ENCODE measurements at places on chromosomes 12 and 14.

- DNase-seq = peak; percentile 91
Measured at GRCh38 chr14:23555882-23556699, at the start of gene THTPA. Gene THTPA (plus strand): TSS chr14:23556271. CDS start chr14:23556758, 487 bp downstream.

DNA sequence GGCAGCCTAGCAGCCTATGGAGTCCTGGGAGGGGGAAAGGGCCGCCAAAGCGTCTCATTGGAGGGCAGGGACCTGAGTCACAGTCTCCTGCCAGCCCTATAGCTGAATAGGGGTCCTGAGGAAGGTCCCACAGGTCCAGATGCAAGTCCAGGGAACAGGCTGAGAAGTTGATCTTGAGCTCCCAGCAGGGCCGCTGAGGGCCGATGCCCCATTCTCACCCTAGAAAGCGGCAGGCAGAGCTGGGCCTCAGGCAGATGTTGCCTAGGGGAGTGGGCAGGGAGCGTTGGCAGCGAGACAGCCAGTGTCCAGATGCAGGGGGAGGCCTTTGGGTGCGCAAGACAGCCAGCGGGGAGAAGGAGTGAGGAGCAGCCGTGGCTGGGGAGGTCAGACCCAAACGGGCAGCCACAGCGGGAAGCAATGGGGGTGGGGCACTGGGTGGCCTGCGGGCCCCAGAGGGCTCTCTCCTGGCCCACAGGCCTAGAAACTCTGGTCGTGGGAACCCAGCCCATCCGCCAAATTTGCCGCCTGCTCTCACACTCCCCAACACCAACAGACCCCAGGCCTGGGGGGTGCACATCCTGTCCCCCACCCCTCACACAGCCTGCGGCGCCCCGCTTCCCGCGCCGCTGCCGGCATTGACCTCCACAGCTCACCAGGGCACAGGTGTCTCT lies 1.1 kb downstream of the HDAC7 start:
- no peak for DNase-seq

- no peak for DNase-seq
Measured at GRCh38 chr12:118986050-118986449, 4.7 kb downstream of the SRRM4 start.

DNA sequence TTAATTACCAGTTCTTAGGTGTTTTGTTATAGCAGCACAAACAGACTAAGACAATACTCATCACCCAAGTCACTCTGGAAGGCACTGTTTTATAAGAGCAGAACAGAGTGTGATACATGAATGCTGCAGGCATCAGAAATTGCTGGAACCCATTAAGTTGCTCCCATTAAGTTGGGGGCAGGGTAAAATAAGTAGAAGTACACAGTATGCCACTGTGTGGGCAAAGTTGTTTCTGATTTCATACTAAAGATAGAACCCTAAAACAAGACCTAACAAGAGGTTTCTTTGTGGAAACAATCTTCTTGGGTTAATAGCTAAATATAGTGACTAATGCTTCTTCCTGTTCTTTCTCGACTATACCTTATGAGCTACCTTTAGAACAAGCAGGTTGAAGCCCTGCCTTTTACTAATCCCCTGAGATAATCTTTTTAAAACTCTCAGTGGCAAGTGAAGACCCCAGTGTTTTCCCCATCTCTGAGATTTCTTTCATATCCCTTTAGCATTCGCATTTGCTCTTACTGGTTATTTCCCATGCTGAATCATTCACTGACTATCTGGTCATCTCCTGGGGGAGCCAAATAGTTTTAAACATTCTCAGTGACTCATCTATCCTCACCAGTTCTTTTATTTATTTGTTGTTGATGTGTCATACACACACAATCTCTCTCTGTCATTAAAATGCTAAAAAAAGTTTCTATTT lies 52.3 kb downstream of the SOCS2 start:
- no peak for DNase-seq

- no peak for DNase-seq
Measured at GRCh38 chr12:68203460-68203875, 22.1 kb downstream of the IL26 start.

- peak; percentile 76 for DNase-seq
Measured at GRCh38 chr14:21038441-21039422, 3.4 kb upstream of the RNASE7 start.

- DNase-seq = no peak
Measured at GRCh38 chr12:118999107-118999506, 17.8 kb downstream of the SRRM4 start.

- DNase-seq = no peak
Measured at GRCh38 chr14:49961270-49962222, 68.7 kb downstream of the ARF6 start.

DNA sequence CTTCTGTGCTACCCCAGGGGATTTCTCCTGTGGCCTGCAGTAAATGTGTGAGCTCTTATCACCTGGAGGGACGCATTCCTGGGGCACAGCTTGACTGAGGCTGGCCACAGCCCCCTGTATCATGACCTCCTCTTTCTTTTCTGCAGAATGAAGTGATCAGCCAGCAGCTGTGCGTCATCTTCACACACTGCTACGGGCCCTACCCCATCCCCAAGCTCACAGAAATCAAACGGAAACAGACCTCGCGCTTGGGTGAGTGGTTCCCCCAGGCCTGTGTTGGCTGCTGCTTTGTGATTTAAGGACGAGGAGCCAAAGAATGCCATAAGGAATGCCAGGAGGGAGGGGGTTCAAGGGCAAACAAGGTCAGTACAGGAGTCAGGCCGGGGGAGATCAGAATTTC lies 50.5 kb upstream of the PWP1 start:
- no peak for DNase-seq

- DNase-seq = no peak
Measured at GRCh38 chr12:120668868-120669840, 17.8 kb upstream of the MLEC start.

DNA sequence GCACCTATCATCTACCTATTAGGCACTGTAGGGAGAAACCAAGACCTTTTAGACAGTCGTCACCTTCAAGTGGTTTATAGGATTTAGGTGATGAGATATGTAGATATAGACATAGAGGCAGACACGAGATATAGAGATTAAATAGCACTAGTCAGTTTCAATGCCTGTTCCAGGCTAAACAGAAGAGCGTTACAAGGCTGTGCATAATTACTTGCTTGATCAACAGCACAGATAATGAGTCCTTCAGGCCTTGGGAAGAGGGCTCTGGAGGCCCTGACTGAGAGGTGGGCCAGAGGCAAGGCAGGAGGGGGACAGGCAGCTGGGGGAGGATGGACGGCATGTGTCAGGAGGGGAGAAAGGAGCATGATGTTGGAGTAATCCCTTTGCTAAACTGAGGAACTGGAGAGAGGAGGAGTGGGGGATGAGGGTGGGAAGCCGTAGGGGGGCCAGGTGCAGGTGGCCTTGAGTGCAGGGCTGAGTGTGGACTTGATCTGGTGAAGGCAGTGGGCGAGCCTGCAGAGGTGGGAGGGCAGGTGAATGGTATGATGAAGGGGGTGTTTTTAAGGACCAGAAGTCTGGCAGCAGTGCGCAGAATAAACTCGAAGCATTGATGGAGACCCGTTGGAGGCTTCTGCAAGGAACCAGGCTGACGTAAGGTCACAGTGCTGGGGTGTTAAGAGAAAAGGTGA lies 43.9 kb upstream of the ATP23 start:
- no peak for DNase-seq

DNA sequence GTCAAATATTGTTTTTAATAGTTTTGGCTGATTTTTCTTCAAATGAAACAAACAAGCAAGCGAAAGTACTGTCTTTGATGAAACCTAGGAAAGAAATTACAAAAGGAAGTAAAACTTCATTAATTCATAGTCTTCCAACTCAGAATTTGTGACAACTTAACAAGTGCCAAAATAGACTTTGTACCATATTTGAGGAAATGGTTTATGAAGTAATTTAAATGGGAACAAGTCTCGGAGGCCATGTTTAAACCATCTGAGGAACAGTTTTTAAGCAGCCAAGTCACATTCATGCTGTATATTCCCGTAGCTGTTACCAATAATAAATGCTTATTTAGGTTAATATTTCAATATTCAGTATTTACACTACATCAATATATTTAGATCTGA lies 745 bp upstream of the ARHGDIB start:
- DNase-seq = no peak

GRCh38 chr14:104976198-104977007 lies 1.8 kb downstream of the AHNAK2 start:
- DNase-seq = no peak

DNA sequence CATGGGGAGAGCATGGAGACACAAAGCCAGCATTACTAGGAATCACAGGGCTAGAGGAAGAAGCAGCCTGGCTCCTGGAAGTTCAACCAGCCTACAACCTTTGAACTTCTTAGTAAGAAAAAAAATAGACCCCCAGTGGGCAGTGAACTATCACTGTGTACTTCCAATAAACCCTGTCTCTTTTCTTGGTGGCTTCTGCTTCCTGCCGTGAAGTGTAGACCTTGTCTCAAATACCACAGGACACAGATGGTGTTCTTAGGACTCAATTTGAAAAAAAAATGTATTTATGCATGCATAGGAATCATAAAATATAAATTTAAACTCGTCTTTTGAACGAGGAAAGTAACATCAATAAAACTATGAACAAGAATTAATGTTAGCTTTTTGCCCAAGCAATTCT lies 3.6 kb upstream of the PTGER2 start:
- no peak for DNase-seq

- DNase-seq = no peak
Measured at GRCh38 chr14:104342435-104343293, 204.3 kb downstream of the KIF26A start.

DNA sequence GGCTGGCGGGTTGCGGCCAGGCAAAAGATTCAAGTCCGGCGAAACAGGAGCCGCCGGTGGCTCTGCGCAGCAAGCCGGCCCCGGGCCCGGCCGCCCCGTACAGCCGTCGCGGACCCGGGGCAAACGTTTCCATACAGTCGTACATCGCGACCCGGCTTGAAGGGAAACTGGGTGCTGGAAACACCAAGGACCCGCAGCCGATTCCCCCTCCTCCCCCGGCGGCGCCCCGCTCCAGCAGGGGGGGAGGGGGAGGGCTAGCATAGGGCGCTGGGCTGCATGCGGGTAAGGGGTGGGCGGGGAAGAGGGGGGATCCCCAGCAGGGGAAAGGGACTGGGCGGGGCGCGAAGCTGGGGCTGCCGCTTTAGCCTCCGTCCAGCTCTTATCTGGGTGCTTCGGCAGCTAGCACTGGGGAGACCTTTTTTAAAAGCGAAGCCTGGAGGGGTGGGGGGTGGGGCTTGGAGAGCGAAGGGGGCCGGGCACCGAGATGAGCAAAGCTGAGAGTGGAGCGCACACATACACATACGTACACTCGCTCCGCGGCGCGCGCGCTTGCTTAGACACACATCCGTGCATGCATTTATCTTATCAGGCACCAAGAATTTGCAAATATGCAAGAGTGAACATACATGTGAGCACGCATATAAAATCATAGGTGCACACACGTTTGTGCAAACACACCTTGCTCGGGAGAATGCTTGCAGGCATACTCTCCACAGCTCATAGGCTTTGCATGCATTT lies 11.9 kb downstream of the RARG start:
- DNase-seq = peak; percentile 59

DNA sequence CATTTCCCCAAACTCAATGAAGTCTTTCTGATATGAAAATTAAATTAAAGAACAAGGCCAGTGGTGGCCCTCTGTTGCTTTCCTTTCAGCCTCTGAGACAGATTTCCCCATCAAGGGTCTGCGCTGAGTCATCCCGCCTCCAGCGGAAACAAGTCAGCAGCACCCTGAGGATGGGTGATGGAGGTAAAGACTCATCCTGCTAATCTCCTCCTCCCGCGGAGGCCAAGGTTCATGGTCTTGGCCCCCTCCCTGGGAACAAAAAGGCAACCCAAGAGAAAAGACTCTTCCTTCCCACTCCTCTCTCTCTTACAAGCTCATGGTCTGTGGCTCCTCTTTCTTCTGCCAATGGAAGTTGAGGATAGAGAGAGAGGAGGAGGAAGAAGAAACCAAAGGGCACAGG lies 9.0 kb upstream of the NUMB start:
- DNase-seq = no peak

GRCh38 chr12:116381744-116382685 lies 104.5 kb upstream of the MED13L start:
- no peak for DNase-seq

DNA sequence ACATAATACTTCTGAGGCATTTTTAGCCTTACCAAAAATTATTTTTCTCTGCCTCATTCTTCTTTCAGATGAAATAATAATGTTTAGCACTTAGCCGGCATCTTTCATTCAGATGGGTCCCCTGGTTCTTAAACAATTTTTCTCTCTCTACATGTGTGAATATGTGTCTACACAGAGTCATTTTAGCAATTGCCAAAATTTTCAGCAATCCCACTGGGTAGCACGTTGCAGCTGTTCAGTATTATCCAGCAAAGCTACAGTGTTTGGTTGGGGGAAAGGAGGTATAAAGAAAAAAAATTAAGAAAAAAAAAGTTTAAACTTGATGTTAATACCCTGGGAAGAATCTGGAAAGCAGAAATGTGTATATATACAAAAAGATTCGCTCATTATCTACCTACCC lies 160.5 kb upstream of the TRHDE start:
- DNase-seq = no peak

GRCh38 chr12:80277732-80278131 lies 166.3 kb upstream of the PTPRQ start:
- no peak for DNase-seq

DNA sequence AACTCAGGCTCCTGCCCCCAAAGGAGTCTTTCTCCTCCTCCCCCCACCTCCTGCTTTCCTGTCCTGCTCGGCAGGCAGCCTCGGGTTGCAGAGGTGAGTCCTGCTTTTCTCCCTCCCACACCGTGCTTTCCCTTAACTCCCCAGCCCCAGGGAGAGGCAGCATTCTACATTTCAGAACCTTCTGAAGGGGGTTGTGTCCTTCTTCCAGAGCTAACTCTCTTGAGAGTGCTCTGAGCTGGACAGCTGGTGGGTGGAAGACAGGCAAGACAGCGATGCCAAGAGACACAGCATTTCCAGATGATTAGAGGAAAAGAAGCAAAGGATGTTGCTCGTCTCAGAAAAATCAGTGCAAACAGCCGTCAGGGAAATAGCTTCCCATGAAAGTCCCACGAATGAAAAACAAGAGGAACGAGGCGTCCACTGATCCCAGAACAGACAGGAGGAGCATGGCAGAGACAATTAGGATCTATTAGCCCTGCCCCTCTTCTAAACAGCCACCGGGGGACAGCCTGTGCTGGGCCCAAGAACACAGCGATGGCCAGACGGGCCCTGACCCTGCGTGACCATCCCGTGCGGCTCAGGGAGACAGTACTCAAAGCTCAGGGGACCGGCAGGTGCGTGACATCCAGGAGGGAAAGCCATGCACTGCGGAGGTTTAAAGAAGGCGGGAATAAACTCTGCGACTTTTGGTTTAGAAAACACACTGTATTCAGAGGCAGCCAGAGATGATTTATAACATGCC lies 216.5 kb upstream of the RTL1 start:
- DNase-seq = no peak

DNA sequence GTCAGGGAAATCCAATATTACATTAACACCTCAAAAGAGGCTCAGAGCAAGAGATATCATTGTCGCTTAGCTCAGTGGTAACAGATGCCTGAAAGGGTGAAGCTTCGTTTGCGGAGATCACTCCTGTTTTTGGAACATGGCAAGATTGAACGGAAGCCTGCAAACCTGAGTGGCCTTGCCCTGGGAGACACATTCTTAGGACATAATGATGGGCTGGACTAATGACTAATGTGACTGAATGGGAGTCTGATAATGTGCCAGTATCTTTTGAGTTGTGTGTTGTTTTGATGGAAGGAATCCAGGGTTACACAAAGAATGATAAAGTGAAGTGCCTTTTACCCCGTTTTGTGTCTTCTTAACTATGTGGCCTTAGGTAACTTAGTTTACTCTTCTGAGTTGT lies 109.3 kb upstream of the IFNG-AS1 start:
- DNase-seq = no peak

- DNase-seq = peak; percentile 64
Measured at GRCh38 chr12:78863482-78864402, 832 bp upstream of the SYT1 start.
